ENCODE measurements at places on chromosomes 16 and 17. TPM values are rescaled to one million over a fixed set of nuclear protein-coding genes. Genes with fewer than 3 reads are reported as not detected.

RGS9 gene
- total RNA-seq = 1.4 TPM

ZPBP2 gene
- not detected for total RNA-seq

TMEM204 gene
- 7.0 TPM for total RNA-seq

AURKB gene
- total RNA-seq = 45.9 TPM

IGFALS gene
- total RNA-seq = not detected

Measured in IMR-90 (cell line).